ENCODE measurements at places on chromosomes 12 and 14.

GRCh38 chr14:23931721-23932289 lies 21.8 kb upstream of the DHRS4 start:
- no peak for DNase-seq

GRCh38 chr14:29911810-29912209 lies 15.8 kb downstream of the PRKD1 start:
- no peak for DNase-seq

DNA sequence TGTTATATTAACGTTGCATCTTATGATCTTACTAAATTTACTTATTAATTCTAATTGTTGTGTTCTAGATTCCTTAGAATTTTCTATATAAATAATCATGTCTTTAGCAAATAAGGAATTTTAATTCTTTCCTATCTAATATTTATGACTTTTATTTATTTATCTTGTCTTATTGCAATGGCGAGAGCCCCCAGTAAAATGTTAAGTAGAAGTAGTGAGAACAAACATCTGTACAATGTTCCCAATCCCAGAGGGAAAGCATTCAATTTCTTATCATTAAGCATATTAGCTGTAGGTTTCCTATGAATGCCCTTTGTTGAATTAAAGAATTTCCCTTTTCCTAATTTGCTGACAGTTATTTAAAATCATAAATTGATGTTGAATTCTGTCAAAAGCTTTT lies 203.7 kb upstream of the OTX2 start:
- no peak for DNase-seq

GRCh38 chr14:36229262-36229661 lies 52.7 kb upstream of the PTCSC3 start:
- no peak for DNase-seq

- DNase-seq = no peak
These were observed 9.2 kb upstream of the HIP1R start for GRCh38 chr12:122825773-122826724.

GRCh38 chr14:22839159-22839779 lies 2.9 kb downstream of the MMP14 start:
- DNase-seq = no peak
